ENCODE measurements at places on chromosomes 12 and 14.

- no peak for DNase-seq
Measured at GRCh38 chr12:26632756-26633155, 200.2 kb downstream of the ITPR2 start.

- DNase-seq, result no peak
Measured at GRCh38 chr14:96423446-96424108, 31.6 kb downstream of the AK7 start.

DNA sequence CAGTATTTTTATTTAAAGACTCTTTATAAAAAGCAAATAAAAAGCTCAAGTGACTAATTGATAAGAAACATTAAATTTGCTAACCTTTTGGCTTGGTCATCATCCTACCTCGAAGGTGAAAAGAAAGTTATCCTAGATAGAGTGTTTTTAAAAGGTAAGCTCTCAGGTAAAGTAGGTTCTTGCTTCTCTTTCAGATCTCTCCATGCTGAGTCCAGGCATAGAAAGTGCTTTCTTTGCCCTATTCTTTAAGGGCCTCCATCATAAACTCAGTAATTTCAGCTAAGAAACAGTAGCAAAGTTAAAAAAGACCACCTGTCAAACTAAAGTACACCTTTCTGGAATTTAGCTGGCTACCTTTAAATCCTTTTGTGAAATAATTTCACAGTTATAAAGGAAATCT, 20.6 kb upstream of the ANHX start:
- no peak for DNase-seq

- no peak for DNase-seq
Measured at GRCh38 chr12:116674643-116675183, 63.2 kb downstream of the SPRING1 start.

- no peak for DNase-seq
Measured at GRCh38 chr12:15932971-15933370, 21.8 kb downstream of the DERA start.
